Suppressor macrophage treated with lipopolysaccharide for 1 hour (primary cell): ENCODE measurements at places on chromosomes 12 and 14.

DNA sequence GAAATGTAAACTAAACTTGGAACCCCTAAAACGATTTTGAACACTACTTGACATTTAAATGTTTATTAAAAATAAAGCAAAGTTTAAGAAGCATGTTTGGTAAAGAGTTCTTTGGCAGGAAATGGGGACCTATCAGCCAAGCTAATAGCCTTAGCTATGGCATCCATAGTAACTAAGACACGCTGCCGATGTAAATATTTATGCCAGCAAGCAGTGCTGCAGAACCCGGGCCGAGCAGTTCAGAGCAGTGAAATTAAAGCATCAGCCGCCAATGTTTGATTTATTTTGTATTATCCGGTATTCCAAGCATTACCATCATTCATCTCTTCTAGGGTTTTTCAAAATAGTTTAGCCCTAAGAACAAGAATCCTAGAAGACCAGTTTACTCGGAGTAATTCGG, 61.6 kb downstream of the PPP2R5C start:
- DNase-seq: no peak

DNA sequence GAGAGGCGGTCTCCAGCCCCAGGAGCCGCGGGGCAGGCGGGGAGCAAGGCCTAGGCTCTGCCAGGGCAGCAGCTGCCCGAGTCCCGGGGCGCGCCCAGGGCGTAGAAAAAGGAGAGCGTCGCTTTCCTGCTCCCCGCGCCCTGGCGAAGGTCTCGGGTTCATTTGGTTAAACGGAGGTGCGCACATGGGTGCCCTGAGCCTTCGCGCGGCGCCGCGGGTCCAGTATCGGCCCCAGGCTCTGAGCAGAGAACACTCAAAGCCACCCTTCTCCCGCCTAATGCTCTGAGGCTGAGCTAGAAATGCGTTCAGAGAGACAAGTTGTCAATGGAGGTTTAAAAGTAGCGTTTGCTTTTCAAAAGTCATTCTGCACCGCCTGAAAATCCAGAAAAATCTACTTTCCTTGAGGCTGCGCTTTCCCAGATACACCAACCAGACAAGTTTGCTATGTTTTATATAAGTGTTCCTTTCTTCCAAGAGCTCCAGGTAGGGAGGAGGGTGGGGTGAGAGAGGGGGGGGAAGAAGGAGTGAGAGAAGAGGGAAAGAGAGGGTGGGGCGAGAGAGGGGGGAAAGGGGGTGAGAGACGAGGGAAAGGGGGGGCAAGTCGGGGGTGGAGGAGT, 1.5 kb downstream of the TMEM132C start:
- no peak for DNase-seq

GRCh38 chr12:45880533-45880932, 109.8 kb downstream of the SCAF11 start:
- DNase-seq: no peak

GRCh38 chr12:114396869-114397719, 8.8 kb downstream of the TBX5 start:
- DNase-seq: no peak
